ENCODE measurements at places on chromosomes 11 and 22.

DNA sequence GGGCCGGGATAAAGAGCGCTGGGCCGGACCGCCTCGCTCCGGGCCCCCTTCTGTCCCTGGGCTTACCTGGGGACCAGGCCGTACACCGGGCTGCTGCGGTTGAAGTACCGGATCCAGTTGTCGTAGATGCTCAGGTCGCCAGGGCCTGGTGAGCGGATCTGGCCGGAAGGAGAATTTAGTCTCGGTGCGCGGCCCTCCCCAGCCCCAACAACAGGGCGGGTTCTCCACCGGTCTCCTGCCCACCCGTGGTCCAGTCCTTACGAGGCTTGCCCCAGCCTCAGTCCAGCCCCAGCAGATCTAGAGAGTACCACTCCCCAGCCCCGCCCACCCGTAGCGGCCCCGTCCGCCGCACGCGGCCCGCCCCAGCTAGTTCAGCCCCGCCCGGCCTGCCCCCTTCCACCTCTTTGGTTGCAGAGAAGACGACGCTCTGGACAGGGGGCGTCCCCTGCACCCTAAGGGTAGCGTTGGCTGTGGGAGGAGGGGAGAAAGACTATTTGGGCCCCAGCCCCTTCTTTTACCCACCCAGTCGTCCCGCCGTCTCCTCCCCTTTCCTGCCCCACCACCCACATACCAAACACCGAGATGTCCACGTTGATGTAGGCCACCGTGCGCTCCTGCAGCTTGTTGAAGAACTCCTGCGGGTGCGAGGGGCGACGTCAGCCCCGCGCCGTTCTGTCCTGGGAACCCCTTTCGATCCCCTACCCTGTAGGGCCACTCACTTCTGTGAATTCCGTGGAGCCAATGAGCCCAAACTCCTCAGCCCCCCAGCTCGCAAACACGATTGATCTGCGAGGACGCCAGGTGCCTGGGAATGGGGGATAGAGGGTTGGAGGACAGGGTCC lies 6.8 kb downstream of the SAC3D1 start:
- no peak for DNase-seq

- no peak for DNase-seq
Measured at GRCh38 chr22:39349506-39349966, 255 bp upstream of the SYNGR1 start.

DNA sequence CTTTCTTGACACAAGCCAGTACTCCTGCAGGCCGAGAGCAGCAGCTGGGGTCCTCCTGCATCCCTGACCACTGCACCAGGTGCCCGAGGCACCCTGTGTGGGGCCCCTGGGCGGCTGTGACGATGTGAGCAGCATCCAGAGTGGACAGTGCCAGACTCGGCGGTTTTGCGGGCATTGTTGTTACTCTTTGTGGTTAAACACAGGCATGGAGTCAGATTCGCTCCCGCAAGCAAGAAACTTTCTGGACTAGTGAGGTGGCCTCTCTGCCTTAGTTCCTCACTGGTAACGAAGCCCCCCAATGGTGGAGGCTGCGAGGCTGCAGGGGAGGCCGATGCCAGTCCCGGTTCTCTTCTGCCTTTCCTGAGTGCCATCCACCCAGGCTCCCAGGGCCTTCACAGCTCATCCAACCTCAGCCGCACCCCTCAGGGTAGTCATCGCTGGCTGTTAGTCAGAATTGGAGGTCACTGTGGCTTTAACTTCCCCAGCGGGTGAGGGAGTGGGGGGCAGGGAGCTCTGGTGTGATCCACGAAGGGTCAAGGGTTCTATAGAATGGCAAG lies 3.7 kb upstream of the CLDN5 start:
- DNase-seq: no peak

GRCh38 chr11:87128372-87128771 lies 90.6 kb downstream of the TMEM135 start:
- DNase-seq: no peak

GRCh38 chr11:3080733-3081385 lies 23.6 kb upstream of the CARS1 start:
- no peak for DNase-seq
